ENCODE measurements at places on chromosomes 12 and 14.

GRCh38 chr14:51298895-51299294 is 58.8 kb downstream of the TMX1 start:
- no peak for DNase-seq

GRCh38 chr12:104764225-104765091 is 193.6 kb downstream of the SLC41A2 start:
- DNase-seq, result no peak

DNA sequence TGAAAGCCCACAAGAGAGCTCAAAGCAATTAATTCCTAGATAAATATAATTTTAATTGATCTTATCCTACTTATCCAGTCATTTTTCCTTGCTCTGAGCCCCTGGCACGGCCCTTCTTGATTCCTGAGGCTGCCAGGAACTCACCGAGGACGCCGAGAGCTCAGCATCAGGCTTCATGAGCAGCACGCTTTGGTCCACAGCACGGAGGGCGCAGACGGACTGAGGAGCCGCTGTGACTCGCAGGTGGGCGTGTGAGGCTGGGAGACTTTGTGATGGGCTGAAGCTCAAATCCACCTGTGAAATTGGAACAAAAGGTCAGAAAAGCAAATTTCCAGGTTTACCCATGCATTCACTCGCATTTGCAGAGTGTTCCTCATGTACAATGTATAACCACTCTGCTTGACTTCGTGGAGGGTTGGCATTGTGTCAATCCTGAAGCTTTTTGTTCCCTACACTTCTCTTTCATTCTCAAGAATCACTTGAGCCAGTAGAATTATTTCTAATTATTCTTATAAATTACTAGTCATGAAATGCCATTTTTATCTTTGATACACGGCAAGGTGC is 17.2 kb downstream of the A2M start:
- no peak for DNase-seq

DNA sequence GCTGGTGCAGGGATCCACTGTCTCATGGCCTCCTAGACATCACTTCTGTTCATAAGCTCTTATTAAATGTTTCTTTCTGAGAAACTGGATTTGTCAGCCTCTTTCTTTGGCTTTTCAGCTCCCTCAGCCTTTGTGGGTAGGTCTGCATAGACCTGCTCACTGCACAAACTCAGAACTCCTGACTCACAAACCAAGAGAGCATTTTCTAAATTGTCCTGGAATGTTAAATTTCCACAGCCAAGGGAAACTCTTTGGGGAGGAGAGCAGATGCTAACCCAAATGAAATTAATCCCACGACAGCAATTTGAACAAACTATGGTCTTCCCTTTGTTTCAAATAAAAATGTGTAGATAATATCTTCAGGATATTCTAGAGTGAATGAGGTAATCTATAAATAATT is 19.5 kb upstream of the CERS5 start:
- no peak for DNase-seq

DNA sequence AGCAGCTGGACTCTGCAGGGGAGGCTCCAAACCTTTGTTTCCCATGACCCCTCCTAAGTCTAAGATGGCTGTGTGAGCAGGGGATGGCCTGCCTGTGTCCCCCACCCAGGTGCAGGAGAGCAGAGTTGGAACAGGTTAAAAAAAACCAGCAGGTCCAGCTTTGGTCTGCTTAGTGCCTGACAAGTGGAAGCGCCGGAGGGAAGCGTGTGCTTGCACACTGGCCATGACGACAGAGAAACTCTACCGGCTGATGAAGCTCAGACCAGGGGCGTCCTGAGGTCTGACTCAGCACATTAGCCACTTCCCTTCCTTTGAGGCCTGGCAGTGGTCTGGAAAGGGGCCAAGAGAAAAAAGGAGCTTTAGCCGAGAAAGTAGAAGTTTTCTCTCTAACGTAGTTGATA is 280.1 kb downstream of the VRK1 start:
- peak; percentile 11 for DNase-seq

GRCh38 chr12:22500100-22500499 is 44.2 kb downstream of the C2CD5 start:
- no peak for DNase-seq

DNA sequence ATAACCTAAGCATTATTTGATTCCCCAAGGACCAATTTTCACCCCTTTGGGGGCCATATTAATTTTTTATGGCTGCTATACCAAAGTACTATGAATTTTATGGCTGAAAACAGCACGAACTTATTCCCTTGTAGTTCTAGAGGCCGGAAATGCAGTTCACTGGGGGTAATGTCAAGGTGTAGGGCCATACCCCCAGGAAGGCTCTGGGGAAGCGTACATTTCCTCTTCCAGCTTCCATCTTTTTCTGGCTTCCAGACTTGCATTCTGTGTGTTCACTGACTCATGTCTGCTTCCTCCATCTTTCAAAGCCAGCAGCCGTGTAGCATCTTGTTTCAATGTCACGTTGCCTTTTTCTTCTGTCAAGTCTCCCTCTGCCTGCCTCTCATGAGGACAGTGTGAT is 133.5 kb downstream of the BICD1 start:
- DNase-seq, result no peak

GRCh38 chr12:121578230-121579189 is 2.3 kb downstream of the KDM2B start:
- no peak for DNase-seq
